ENCODE measurements at places on chromosomes 2 and 18. TPM values are rescaled to one million over a fixed set of nuclear protein-coding genes. Genes with fewer than 3 reads are reported as not detected.

SIX2 gene
- not detected for total RNA-seq

LONRF2 gene
- total RNA-seq: 50.4 TPM

- H3K4me1 ChIP-seq: no peaks in the 10 kb centered on the region
- H3K36me3 ChIP-seq: no peaks in the 10 kb centered on the region
- H3K4me3 ChIP-seq: no peak overlapping the region
- H3K27ac ChIP-seq: no peak overlapping the region
Measured at GRCh38 chr2:100427627-100428258, 10.3 kb upstream of the CHST10 start.

GRCh38 chr2:120763508-120763907, 27.8 kb downstream of the GLI2 start:
- H3K36me3 ChIP-seq: no peaks in the 10 kb centered on the region
- H3K27ac ChIP-seq: no peak overlapping the region
- no peaks in the 10 kb centered on the region for H3K27me3 ChIP-seq
- peaks cover 76% of the 10 kb centered on the region for H3K4me1 ChIP-seq

EVX2 gene
- not detected for total RNA-seq

Measured in ovary (tissue), 10 donors.